ENCODE measurements at places on chromosomes 11 and 22. TPM values are rescaled to one million over a fixed set of nuclear protein-coding genes. Genes with fewer than 3 reads are reported as not detected.
A peak's percentile ranks its signal among the peaks of the same experiment; 100 is the strongest.

GRCh38 chr11:126246636-126247035 lies 22.1 kb downstream of the SRPRA start:
- H3K27me3 ChIP-seq, result no peaks in the 10 kb centered on the region
- H3K36me3 ChIP-seq, result peaks cover 22% of the 10 kb centered on the region
- no peaks in the 10 kb centered on the region for H3K4me1 ChIP-seq
- DNase-seq, result no peak
- H3K4me3 ChIP-seq, result no peak overlapping the region

DNA sequence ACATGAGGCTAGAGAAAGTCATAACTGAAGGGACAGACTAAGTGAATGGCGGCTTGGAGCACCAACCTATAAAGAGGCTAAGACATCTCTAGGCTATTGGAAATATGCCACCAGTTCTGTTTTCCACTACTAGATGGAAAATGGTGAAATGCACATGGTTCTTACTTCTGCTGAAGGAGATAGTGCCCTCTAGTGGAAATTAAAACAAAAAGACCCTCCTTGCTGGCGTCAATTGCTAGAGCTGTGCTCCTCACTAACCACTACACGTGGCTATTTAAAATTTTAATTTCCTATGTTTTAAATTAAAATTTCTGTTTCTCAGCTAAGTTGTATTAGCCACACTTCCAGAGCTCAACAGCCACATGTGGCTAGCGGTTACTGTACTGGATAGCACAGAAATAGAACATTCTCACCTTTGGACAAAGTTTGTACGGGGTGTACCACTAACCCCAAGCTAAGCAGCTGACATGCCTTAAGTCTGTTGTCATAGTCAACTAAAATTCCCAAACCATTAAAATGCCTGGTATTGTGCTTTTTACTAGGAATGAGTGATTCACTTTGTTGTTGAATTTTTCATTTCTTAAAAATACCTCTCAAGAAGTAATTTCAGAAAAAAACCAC lies 34.1 kb upstream of the CALCA start:
- no peaks in the 10 kb centered on the region for H3K4me1 ChIP-seq
- H3K27ac ChIP-seq, result no peak overlapping the region
- H3K4me3 ChIP-seq, result no peak overlapping the region

SLC5A4 gene
- total RNA-seq, result 0.29 TPM

ATG13 gene
- total RNA-seq, result 115 TPM

LRP4 gene
- total RNA-seq, result 16.5 TPM

- H3K27ac ChIP-seq, result peak within 1 kb of the TSS; percentile 87
- H3K27me3 ChIP-seq, result peaks cover 4% of the 10 kb centered on the region
- DNase-seq, result peak; percentile 67
- peaks cover 29% of the 10 kb centered on the region for H3K4me1 ChIP-seq
- H3K4me3 ChIP-seq, result peak within 1 kb of the TSS; percentile 90
- H3K36me3 ChIP-seq, result no peaks in the 10 kb centered on the region
These were observed at the start of gene APBB1 for GRCh38 chr11:6419009-6419631. APBB1 (minus strand) TSS chr11:6419094; CDS start chr11:6411347, 7,747 bp downstream.

DNA sequence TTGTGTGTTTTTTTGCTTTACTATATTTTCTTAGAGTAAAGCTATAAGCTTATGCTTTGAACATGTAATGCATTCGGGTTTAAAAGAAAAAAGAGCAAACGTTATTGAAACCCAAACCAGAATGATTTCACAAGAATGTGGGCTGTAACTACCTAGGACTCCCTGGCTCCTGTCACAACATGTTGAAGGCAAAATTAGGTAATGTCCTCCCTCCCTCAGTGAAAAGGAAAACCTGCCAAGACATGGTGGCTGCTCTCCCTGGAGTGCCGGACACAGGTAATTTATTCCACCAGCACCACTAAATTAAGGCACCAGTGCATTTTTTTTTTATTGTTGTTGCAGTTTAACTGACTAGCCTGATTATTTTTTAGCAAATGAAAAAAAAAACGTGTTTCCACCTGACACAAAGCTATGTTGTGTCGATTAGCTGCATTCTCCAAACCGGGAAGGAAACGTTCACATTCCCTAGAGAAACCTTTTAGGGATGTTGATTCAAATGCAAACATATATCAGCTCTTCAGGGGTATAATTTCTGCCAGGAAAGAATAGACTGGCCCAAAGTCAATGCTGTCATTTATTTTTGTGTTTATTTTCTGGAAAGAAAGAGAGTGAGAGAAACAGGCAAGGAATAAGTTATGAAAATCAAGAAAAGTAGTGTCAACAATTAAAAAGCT lies 134.6 kb downstream of the CCDC34 start:
- H3K4me3 ChIP-seq, result no peak overlapping the region
- no peaks in the 10 kb centered on the region for H3K27me3 ChIP-seq
- H3K27ac ChIP-seq, result no peak overlapping the region
- DNase-seq, result no peak

GRCh38 chr11:70525006-70525405 lies 126.7 kb downstream of the CTTN start:
- DNase-seq, result no peak
- no peaks in the 10 kb centered on the region for H3K27me3 ChIP-seq
- H3K27ac ChIP-seq, result no peak overlapping the region
- no peak overlapping the region for H3K4me3 ChIP-seq

- H3K27ac ChIP-seq, result no peak overlapping the region
- H3K4me1 ChIP-seq, result peaks cover 16% of the 10 kb centered on the region
- H3K36me3 ChIP-seq, result no peaks in the 10 kb centered on the region
- no peak overlapping the region for H3K4me3 ChIP-seq
- no peaks in the 10 kb centered on the region for H3K27me3 ChIP-seq
- DNase-seq, result no peak
These were observed 52.3 kb downstream of the SIK3 start for GRCh38 chr11:117045956-117046355.

ZP1 gene
- 0.72 TPM for total RNA-seq

Data from stomach (tissue), 19 donors.